ENCODE measurements at places on chromosomes 12 and 14.

DNA sequence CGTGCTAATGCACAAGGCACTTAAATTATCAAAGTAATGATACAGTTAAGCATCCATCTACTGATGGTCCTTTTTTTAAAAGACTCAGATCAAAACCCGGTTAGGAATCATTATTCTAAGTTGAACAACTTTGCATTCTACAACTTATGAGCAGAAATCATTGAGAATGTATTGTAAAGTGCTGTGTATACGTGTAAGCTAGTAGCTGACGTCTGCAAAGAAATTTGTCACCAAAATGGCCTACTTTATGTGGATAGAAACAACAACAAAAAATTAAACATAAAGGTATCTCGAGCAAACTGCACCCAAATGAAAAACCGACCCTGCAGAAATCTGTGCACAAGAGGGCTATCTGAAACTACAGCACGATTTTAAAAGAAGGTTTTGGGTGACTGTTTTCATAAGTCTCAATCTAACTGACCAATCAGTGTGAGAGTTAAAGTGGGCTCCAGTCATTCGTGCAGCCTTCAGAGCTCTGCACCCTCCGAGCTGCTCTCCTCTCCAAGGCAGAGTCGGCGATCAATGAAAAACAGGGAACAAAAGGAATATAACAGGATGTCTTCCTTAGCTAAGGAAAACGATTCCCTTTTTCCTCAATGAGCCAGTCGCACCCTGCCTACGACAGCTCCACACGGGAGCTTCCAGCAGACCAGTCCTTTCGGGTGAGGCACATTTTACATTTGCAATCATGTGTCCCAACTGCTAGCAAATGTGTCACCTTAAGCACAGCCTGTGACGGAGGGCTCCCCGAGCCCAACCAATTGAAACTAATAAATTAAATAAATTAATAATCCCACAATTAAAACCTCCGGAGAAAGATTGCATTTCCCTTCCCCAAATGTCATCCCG is 200.7 kb upstream of the FOXN3 start:
- no peak for DNase-seq

DNA sequence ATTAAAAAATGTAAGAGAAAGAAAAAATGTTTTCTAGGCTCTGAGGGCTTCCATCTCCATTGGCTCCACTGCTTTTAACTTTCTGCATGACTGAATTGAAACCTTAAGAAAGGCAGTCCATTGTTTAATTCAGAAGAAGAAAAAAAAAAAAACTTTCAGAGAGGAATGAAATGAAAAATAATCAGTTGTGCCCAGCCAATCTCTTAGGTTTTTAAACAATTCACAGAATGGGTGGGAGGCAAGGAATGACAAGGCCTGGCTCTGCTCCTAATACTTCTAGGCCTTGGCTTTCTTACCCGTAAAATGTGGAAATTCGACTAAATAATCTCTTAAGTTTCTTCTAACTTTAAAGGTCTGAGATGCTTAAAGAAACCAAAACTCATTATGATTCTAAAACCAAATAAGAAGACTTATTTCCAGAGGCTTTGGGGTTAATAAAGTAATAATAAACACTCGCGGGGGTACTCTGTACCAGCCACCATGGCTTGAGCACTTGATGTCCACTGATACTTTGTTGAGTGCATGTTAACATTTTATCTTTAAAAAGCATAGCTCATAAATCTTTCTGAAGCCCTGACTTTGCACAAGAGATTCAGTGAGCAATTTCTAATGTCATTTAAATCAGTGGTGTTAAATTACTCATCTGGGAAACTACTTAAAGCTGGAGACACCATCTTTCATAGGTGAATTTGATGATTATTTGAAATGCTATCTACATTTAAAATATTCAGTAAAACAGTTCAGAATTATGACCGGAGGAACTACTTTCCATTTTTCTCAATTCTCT is 49.6 kb downstream of the STON2 start:
- no peak for DNase-seq

DNA sequence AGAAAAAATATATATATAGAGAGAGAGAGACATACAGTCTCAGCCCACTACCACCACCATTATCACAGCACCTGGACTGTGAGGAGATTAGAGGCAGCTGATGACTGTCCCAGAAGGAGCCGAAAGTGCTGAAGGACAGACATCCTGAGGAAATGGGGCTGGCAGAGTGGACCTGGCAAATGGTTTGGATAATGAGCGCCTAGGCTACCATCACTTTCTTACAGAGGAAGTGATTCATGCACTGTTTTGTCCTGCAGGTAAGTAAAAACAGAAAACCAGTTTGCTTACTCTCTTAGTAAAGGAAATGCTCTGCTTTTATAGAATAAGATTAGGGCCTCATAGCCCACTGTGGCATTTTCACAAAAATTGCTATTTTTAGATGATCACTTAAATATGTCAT is 28.6 kb upstream of the DNM1L start:
- DNase-seq: no peak

DNA sequence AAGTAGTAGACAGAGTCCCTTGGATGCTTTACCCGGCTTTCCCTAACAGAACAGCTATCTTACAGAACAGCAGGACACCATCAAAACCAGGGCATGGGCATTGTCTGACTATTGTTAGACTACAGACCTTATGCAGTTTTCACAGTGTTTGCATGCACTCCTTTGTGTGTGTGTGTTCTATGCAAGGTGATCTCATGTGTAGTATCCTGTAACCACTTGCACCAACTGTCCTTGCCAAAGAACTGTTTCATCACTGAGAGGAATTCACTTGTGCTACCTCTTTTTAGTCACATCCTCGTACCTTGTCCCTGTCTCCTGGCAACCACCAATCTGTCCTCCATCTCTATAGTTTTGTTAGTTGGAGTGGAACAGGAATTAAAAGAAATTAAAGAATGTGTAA is 183.6 kb upstream of the PZP start:
- DNase-seq: no peak

GRCh38 chr14:49692193-49692757 is 645 bp upstream of the KLHDC1 start:
- DNase-seq: no peak

DNA sequence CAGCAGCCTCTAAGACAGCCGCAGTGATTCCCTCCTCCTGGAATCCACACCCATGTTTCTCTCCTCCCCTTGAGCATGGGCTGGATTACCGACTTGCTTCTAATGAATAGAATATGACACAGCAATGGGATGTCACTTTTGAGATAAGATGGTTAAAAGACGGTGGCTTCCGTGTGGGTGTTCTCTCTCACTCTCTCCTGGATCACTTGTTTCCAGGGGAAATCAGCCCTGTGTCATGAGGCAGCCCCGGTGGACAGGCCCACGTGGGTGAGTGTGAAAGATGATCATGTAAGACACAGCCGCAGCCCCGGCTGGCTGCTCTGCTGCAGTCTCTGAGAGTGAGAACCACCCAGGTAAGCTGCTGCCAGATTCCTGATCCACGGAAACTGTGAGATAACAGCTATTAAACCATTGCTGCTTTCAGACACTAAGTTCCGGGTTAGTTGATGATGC is 10.7 kb downstream of the MOAP1 start:
- DNase-seq: no peak

- no peak for DNase-seq
These were observed 10.1 kb downstream of the A2ML1 start for GRCh38 chr12:8832500-8832899.

DNA sequence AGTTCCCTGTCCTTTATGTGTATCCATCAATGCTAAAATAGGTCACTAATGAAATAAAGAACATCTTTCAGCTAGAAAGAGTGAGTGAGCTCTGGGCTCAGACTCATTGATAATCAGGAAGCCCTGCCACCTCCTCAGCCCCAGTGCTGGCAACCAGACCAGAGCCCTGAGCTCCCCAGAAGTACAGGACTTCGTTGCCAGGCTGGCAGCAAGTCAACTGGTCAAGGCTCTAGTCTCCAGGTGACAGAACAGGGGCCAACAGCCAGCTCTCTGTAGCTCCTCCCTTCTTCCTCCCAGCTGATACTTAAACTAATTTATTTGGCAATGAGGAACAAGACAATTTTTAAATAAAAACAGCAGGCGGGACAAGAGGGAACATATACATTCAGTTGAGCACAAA is 145.3 kb downstream of the EGLN3 start:
- DNase-seq: no peak

DNA sequence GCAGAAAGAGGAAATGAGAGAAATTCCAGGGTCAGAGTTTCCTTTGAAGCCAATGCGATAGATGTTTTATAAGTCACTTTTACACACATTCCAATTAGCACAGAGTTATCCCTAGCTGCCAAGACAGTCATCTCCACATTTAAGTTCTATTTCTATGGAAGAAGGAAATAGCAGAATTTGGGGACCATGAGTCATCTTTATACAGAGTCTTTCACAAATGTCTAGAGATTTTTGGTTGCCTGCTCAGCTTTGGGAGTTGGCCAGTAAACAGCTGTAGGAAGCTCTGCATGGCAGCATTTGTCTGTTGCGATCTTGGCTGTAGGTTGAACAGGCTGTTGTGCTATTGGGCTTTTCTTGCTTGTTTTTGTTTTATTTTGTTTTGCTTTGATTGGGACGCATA is 884.3 kb downstream of the GALC start:
- DNase-seq: no peak

GRCh38 chr12:80241576-80242273 is 142.4 kb downstream of the OTOGL start:
- no peak for DNase-seq

- no peak for DNase-seq
These were observed 191.5 kb upstream of the NOS1 start for GRCh38 chr12:117552971-117553370.

- DNase-seq: no peak
These were observed 29.7 kb downstream of the CCDC85C start for GRCh38 chr14:99574099-99574880.

GRCh38 chr12:49925433-49926204 is 21.9 kb upstream of the FAIM2 start:
- no peak for DNase-seq

DNA sequence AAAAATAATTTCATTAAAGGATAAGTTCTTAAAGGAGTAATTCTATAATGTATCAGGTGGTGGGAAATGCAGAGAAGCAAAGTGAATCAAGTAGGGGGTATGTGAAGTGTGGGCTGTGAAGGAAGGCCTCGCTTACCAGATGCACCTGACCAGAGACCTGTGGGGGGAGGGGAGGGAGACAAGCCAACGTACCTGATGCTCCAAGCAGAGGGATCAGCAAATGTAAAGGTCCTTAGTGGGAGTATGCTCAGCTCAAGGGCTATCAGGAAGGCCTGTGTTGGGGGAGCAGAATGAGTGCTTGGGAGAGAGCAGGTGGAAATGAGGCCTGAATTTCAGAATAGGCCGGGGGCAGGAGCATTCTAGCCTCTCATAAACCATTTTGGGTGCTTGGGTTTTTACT is 57.1 kb downstream of the ANO4 start:
- DNase-seq: no peak

DNA sequence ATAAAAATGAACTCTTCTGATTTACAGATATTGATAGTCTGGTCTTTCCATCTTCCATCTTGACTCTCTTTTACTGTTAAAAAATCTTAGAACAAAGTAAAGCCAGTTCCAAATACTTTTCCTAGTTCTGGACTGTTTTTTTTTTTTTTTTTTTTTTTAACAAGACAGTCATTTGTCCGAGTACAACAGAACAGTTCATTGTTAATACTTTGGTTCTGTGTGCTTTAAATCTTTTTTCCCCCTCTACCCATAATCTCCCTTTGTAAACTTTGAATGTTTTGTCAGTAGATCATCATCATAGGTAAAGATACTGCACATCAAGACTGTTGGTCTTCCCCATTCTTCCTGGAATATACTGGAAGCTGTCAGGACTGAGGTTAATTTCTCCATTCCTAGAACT is 38.0 kb downstream of the ADIPOR2 start:
- DNase-seq: no peak

GRCh38 chr14:63299351-63300110 is 19.2 kb downstream of the GPHB5 start:
- DNase-seq: no peak

- DNase-seq: no peak
These were observed 10.2 kb downstream of the EID3 start for GRCh38 chr12:104313568-104314241.

DNA sequence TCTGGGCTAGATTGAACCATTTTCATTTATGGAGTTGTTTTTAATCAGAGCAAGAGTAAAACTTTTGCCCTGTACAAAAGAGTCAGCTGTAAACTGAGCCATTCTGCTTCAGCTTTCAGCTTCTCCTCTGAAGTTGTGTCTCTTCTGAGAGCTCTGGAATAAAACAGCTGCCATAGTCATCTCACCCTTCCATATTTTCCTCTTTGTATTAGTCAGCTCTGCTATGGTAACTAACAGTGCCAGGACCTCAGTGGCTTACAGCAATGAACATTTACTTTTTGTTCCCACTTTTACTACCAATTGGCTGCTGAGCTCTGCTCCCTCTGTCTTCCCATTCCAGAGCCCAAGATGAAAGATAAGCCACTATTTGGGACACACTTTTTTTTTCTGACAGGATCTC is 178.5 kb downstream of the DAD1 start:
- DNase-seq: no peak

- no peak for DNase-seq
These were observed 234.8 kb upstream of the FOXN3 start for GRCh38 chr14:89651805-89652204.

Measured in T follicular helper cell (primary cell).